ENCODE measurements at places on chromosomes 6 and 20. TPM values are rescaled to one million over a fixed set of nuclear protein-coding genes. Genes with fewer than 3 reads are reported as not detected.

HCK gene
- not detected for total RNA-seq

MYLIP gene
- 33.2 TPM for total RNA-seq

PTCRA gene
- not detected for total RNA-seq

GSTA2 gene
- not detected for total RNA-seq

SRSF6 gene
- 44.6 TPM for total RNA-seq

KCNQ5 gene
- total RNA-seq = 7.8 TPM

FHL5 gene
- not detected for total RNA-seq

EDN3 gene
- total RNA-seq = not detected

HRH3 gene
- not detected for total RNA-seq

PRDM13 gene
- not detected for total RNA-seq

MUC21 gene
- not detected for total RNA-seq

Data from smooth muscle cell of the pulmonary artery (primary cell).